Fibroblast of skin of scalp (primary cell): ENCODE measurements at places on chromosomes 6 and 20.

DNA sequence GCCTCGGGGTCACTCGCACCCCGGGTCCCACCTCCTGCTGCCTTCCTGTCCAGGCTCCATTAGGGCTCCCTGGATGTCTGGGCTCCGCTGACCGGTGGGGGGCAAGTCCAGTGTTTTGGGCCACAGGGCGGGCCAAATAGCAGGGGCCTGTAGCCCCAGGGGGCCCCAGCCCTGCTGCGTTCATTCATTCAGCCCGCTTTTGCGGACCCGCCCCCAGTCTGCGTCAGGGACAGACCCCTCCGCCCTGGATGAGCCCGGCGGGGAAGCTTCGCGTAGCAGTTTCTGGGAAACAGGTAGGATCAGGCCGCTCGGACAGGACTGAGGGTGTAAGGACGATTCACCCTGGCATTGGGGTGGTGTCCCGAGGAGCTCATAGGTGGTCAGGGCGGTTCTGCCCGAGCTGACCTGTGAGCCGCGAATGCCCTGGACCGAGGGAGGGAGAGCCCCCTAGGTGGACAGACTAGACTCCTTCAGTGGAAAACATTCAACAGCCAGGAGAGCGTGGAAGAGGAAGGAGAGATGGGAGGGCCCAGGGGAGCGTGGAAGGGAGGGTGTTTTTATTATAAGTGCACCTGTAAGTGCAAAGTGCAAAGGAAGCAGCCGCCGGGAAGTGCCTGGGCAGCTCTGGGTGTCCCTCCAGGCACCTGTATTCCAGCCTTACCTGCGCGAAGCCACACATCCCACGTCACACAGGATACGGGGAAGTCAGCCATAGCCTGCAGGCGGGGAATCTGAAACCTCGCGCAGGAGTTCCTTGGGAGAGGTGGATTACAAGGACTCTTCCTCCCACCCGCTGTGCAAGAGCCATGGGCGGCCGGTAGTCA lies 662 bp downstream of the ENTPD6 start:
- peak; percentile 21 for DNase-seq

- peak; percentile 97 for DNase-seq
These were observed 1.8 kb downstream of the GTPBP2 start for GRCh38 chr6:43627008-43627825.

GRCh38 chr6:112683926-112684325 lies 336.8 kb downstream of the RFPL4B start:
- peak; percentile 96 for DNase-seq

DNA sequence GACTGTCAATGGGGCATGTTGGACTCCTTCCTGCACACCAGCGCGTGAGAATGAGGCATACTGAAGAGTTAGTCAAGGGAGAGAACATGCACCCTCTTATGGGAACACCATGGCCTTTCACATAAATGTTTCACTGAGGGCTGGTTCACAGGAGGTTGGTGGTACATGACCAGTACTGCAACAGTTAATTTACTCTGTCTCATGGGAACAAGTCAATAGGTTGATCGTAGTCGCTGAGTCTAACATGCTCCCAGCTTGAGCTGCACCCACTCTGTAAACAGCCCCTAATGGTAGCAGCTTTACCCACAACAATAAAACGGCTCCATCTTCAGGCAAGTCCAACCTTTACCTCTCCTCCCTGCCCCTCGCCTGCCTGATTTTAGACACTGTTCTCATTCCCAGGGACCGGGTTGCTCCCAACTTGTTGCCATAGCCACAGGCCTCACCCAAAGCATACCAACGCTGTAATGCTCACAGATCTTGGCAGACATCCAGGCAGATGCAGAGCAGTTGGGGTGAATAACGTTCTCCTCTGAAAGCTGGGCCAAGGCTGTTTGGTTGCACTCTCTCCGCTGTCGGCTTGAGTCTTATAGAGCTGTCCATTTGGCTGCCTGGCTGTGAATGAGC lies 111.3 kb downstream of the LY86 start:
- peak; percentile 97 for DNase-seq

- DNase-seq, result peak; percentile 95
These were observed 322.2 kb downstream of the PLCB1 start for GRCh38 chr20:8454137-8454712.

GRCh38 chr6:149089510-149089909 lies 228.0 kb upstream of the TAB2 start:
- no peak for DNase-seq

DNA sequence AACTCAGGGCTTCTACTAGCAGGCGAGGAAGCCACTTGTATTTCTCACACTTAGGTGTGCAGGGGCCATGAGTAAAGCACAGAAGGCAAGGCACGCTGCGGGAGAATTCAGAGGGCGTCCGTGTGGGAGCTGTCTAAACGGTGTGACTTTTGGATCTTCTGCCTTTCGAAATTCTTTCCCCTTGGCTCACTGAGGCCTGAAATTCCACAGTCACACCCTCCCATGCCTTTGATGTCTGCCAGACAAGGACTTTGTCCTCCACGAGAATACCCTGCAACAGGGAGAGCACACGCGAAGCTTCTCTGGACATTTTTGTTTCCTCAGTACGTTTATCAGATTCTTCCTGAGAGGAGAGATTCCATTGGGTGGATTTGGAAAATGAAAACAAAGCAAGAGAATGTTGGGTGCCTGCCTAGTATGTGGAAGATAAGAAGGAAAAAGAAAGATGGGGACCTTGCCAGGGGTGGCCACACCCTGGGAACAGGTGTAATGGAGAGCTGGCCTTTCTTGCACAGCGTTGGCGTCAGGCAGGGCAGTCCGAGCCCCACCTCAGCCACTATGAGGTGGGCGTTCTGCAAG lies 235.7 kb downstream of the MYLK4 start:
- DNase-seq, result no peak

- peak; percentile 72 for DNase-seq
These were observed 71.4 kb upstream of the TULP1 start for GRCh38 chr6:35583893-35584688.

DNA sequence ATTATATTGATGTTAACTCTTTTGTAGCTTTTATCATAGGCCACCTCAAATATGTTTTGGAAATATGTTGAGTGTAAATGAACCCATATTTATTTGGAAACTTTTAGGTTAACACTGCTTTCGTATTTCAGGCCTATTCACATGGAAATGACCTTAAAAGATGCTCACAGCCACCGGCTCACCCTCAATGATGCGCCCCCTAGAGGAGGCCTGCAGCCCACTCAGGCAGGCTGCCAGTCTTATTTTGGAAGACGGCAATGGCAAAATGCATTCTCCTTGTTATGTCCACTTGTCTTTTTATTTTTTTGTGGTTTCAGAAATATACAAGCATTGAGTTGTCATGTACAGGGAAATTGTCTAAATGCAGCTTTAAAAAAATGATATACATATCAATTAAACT lies 869.7 kb downstream of the PHF3 start:
- no peak for DNase-seq

DNA sequence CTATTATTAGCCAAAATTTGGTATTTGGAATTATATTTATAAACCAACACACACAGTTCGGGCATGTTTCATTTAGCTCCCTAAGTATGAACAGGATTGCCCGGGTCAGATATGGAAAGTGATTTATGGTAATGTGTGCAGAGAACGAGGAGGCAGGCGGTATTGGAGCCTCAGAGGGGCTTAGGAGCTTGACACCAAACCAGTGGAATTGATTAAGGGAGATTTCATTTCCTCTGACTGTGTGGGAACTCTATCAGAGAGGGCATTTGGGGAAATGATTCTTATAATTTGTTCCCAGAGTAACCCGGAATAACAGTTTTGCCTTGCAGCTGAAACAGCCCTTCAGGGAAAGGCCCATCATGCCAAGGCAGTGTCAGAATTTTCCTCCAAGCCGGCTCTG lies 115.1 kb upstream of the SPTLC3 start:
- no peak for DNase-seq

DNA sequence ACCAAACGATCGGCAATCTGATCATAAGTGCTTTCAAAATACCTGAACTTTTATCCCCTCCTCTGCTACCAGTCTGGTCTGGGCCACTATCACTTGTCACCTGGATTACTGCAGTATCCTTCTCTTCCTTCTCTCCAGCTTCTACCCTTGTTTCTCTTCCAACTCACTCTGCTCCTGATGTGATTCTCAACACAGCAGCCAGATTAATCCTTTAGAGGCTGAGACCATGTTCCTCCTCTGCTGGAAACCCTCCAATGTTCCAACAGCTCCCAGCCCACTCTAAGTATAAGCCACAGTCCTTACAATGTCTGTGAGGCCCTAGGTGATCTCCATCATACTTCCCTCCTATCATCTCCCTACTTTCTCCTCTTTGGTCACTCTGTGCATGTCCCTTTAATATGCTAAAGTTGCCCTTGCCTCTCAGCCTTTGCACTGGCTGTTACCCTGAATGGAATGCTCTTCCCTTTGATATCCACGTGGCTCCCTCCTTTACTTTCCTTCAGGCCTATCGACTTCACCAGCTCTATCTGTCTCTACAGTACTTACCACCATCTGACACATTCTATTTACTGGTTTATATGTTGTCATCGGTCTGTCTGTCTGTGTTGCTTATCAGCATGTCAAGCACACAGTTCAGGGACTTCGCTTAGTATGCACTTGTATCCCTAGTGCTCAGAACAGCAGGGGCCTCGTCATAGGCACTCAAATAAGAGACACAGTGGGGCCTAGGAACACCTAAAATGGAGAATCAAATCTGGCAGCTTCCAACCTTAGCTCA lies 35.0 kb upstream of the RNF24 start:
- DNase-seq, result no peak

- no peak for DNase-seq
These were observed 1.3 kb downstream of the RGL2 start for GRCh38 chr6:33297406-33297955.

GRCh38 chr20:58102261-58102660 lies 126.2 kb downstream of the ANKRD60 start:
- peak; percentile 22 for DNase-seq

DNA sequence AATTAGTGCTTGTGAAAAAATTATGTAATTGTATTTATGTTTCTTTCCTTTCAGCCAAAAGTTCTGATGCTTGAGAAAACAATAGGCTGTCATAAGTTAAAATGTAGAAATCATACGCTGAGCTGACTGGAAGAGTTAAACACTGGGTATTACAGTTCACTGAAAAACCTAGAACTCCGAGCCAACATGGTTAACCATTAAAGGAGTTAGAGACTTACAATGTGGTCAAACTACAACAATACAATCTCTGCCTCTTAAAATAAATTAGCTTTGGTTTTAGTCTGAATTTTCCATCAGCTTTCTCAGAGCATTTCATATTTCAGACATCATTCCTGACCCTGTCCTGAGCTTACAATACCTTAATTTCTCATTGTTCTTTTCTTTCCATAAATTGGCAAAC lies 91.0 kb downstream of the COL12A1 start:
- no peak for DNase-seq

GRCh38 chr20:46931699-46932098 lies 37.1 kb downstream of the EYA2 start:
- DNase-seq, result peak; percentile 62

- no peak for DNase-seq
These were observed 63.9 kb upstream of the MRPS10 start for GRCh38 chr6:42281570-42281969.

DNA sequence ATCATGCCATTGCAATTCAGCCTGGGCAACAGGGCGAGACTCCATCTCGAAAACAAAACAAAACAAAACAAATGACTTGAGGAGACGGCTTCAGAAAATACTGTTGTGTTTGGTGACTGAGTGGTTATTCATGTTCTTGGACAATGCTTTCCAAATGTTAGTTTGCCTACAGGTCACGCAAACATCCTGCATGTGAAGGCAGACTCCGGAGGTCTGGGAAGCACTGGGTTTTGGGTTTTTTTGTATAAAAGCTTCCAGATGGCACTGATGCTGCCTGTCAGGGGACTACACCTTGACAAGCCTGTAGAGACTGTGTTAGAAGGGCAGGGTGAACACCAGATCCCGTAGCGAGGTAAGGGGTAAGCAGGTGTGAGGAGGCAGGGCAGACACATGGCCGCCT lies 81.7 kb downstream of the THBS2 start:
- no peak for DNase-seq

- no peak for DNase-seq
These were observed 483.9 kb downstream of the RFPL4B start for GRCh38 chr6:112831022-112831421.

DNA sequence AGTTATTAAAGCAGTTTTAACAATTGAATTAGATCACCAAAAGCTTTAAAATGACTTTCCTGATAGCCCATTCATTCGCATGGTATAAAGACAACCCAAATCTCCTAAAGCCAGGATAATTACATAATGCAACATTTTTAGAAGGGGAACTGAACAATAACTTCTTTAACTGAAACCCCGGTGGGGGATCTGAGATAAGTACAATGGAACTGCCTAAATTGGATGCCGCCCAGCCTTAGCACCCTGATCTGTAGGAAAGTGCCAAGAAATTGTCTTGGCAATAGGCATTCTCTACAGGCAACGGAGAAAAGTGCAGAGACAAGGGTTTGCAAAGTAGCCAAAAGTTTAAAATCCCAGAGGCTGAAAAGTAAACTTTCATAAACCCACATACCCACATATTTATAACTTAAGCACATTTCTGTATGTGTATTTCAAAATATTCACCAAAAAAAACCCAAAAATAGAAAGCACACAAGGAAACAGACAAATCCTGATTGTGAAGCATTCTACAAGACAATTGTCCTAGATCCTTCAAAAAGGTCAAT lies 98.8 kb upstream of the BEND6 start:
- DNase-seq, result no peak
